Stimulated activated CD4-positive, alpha-beta T cell treated with anti-CD3 and anti-CD28 coated beads, Interleukin-15, amount 100 ng/mL, for 24 hours (primary cell): ENCODE measurements at places on chromosomes 7 and 10.

- DNase-seq: no peak
Observed at GRCh38 chr7:99390941-99391602, 16.5 kb downstream of the ARPC1B start.

DNA sequence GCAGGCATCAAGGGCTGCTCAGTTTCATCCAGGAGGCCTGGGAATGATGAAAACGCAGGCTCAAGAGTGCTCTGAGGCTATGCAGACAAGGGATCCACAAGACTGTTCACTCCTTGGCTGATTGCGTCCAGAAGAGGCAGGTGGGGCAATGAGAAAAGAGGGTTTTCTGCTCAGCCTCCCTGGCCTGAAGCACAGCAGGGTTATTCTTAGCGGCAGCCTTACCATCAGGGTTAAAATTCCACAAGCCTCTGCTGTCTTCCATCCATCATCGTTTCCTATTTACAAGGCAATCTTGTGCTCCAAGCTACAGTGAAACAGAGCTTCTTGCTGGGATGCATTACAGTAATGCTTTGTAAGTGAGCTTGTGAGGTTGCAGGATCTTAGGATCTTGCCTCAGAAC, 129.4 kb upstream of the SHH start:
- no peak for DNase-seq

GRCh38 chr10:124354411-124355382, 64.0 kb downstream of the OAT start:
- peak; percentile 61 for DNase-seq

DNA sequence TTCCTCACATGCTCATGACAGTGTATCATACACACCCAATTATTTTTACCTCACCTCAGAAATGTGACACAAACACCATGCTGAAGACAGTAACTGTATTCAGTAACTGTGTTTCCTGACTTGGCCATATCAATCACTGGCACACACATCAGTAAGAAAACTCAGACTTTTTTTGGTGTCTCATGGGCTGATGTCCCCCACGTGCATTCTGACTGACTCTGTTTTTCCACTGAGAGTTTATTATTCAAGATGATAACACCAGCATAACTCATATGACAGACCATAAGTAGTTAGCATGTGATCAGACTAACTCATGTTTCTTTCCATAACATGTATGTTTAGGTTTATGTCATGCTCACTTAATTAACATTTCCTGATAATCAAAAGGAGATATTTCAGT, 124.8 kb downstream of the CD36 start:
- no peak for DNase-seq

DNA sequence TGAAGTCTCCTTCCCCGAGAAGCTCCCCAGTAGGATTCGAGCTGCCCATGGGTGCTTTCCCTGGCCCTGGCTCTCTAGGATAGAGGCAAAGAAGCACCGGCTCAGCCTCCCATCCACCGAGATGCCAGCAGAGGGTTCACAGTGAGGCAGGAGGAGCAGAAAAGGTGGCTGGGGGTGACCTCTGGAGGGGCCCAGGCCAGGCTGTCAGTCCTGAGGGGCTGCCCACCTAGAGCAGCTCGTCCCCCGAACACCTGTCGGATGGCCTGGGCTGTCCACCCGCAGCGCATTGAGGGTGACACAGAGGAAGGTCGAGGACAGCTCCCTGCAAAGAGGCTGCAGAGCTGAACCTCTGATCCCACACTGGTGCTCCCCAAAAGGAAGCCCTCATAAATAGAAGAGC, 167.2 kb upstream of the PPP2R2D start:
- DNase-seq: no peak

GRCh38 chr10:73501651-73502050, 5.8 kb upstream of the PPP3CB start:
- no peak for DNase-seq

DNA sequence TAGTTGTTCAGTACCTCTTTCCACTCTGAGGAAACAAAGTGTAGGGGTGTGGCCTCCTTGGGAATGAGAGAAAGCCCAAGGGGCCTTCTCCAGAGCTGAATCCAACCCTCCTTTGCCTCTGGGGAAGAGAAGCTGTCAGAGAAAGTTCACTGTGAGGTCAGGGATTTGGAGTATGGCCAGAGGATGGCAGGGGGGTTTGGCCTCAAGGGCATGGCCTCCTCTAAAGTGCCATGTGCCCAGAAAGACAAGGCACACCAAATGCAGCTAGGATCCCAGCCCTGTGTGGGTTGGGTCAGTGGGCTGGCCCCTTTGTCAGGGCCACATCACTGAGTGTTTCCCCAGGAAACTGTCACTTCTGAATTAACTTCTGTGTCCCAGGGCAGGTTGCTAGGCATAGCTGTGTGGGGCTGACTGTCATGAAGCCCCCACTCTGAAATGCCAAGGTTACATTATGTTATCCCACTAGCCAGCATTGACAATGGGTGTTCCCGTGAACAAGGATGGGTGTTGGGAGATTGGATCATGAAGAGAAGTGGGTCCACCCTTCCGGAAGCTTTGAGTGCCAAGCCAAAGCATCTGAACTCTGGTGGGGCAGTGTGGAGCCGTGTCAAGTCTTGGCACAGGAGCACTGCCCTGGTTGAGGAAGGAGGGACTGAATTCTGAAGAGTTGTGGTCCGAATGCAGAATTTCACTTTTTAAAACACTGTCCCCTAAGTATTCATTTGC, 123.3 kb downstream of the ZMIZ1 start:
- DNase-seq: no peak

DNA sequence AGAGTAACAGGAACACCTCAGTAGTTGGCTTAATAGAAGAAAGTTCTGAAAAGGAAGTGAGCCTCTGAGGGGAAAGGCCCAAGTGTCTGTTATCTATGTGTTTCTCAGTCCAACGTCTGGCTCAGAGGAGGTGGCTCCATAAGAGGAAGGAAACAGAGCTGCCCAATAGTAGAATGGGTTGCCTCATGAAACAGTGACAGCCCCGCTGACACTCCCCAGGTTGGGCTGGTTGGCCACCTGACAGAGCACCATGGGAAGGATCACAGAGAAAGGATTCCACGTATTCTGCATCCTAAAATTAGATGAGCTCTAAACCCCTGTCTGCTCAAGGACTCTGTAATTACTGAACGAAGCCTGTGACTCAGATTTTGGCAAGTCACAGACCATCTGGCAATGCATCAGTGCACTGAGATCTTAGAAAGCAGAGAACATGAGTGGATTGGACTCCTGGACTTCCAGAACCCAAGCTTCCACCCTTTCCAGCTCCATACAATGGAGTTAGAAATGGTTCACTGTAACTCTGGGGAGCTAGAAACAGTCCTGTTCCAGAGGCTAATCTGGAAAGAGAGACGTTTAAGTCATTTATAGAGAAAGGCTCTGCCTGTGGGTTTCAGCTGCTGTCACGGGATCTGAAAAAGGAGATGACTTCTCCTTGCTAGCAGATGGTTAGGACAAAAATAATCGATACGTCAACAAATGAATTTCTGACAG, 2.9 kb downstream of the PKD2L1 start:
- peak; percentile 29 for DNase-seq

DNA sequence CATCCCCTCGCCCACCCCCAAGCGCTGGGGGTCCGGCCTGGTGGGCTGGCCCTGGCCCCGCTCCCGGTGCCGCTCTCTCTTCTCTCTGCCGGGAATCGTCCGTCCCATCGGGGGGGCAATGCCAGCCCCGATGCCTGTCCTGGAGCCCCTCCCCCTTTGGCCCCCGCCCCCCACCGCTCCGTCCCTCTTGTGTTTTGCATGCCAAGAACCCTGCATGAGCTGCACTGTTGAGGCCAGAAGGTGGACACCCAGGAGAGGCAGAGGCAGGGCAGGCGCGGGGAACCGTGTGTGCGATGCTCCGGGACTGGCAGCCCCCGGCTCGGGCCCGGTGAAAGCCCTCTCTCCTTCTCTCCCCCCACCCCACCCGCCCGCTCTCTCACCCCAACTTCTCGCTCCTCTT, 22.1 kb upstream of the HSPB1 start:
- no peak for DNase-seq

GRCh38 chr10:127649642-127650041, 87.3 kb upstream of the FOXI2 start:
- DNase-seq: no peak

GRCh38 chr10:109957092-109957797, 33.9 kb upstream of the XPNPEP1 start:
- DNase-seq: no peak

DNA sequence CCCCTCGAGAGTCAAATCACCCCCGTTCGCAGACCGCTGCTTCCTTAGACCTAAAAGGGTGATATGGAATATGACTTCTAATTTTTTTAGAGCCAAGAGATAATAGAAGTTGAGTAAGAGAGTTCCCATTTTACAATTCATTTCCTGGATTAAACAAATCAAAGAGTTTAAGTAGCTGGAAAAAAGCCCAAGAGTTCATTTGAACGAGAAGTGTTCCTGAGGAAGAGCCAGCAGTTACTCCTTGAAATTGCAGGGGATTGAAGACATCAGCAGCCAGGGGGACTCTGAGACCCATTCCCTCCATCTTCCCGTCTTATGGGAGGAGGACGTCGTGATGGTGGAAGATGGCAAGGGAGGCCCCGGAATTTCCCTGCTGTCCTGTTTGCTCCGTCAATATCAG, 277.0 kb downstream of the WDR11 start:
- no peak for DNase-seq

GRCh38 chr10:48632166-48632565, 27.3 kb upstream of the ARHGAP22 start:
- no peak for DNase-seq

GRCh38 chr7:55730197-55730596, 132.4 kb downstream of the SEPTIN14 start:
- no peak for DNase-seq

DNA sequence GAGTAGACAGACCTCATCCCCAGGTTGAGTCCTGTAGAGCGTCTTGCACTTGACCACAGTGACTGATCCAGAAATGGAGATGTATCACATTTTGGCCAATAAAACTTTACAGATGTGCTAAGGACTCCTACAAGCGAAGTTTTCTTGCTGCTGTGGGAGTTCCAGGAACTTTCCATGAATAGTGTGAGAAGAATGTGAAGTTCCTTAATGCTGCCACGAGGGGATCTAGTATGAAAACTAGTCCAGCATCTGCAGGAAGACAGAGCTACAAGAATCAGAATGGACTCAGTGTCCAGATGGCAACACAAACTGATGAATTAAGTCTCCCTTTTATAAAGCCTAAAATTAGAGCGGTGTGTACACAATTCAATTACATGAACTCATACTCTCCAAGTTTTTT, 14.8 kb upstream of the LSM8 start:
- no peak for DNase-seq

DNA sequence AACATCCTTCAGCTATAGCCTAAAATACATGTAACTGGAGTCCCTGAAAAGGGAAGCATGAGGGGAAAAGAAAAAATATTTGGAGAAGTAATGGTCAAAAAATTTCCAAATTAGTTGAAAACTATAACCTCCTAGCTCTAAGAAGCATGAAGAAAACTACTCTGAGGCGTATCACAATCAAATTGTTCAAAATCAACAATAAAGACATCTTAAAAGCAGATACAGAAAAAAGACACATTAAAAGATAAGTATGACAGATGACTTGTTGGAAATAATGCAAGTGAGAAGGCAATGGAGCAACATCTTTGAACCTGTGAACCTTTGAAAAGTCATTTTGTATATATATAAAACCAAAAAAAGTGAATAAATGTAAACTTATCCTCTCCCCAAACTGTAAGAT, 93.1 kb downstream of the RNF32 start:
- DNase-seq: no peak

GRCh38 chr10:1354809-1355710, 298.9 kb downstream of the WDR37 start:
- no peak for DNase-seq

DNA sequence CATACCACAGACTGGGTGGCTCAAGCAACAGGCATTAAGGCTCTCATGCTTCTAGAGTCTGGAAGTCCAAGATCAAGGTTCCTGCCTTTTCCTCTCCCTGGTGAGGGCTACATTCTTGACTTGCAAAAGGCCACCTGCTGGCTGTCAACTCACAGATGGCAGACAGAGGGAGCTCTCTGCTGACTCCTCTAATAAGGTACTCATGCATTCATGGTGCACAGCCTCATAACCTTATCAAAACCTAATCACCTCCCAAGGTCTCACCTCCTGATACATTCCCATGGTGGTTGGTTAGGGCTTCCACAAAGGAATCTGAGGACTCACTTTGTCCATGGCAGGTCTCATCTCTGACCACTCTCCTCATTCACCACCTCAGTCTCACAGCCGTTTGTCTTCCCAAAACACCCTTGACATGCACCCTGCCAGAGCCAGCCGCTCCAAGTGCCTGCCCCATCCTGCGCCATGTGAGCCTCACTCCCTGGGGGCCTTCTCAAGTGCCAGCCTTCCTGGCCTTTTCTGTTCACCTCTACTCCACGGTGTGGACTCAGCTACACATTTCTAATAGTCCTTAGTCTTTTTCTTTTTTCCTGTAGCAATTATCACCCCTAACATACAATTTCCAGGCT, 400.3 kb upstream of the ADARB2 start:
- peak; percentile 14 for DNase-seq

- DNase-seq: no peak
Observed at GRCh38 chr10:22643775-22644174, 70.6 kb downstream of the PIP4K2A start.

DNA sequence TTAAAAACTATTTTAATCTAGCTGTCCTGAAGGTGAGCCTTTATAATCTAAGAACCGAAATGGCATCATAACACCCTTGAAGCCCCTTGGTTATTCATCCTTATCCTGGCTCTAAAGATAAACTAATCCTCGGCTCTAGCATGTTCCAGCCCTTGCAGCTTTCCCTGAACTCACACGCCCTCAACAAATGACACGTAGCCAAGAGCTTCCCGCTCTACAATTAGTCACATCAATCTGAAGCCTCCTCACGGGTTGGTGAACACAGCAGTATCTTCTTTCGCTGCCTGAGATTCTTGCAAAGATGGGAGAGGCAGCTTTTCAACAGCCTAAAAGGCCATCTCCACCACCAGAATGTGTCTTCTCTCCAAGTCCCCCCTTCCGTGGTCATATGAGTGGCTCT, 4.1 kb downstream of the FRMD4A start:
- DNase-seq: no peak

- no peak for DNase-seq
Observed at GRCh38 chr10:116891208-116891607, 41.9 kb downstream of the ENO4 start.

DNA sequence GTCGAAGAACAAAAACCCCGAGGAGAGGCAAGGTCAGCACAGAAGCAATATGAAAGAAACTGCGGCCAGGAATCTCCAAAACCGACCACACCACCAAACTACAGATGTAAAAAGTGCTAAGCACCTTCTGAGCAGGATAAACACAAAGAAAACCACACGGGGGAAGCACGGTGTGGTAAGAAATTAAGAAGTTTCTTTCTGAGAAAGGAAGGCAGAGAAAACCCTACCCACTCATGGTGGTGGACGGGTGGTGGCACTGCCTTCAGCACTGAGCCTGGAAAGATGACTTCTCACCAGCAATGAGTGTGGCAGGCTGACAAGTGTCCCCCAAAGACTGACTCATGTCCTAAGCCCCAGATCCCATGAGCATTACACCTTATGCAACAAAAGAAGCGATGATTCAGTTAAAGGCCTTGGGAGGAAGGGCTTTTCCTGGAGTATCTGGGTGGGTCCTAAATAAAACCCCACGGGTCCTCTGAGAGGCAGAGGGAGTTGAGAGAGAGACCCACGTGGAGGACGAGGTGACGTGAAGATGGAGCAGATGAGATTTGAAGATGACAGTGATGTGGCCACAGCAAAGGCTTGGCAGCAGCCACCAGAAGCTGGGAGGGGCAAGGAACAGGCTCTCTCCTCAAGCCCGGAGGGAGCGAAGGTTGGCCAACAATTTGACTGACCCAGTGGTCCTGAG, 124.9 kb downstream of the DLG5 start:
- peak; percentile 49 for DNase-seq
